Naive B cell (primary cell): ENCODE measurements at places on chromosomes 5 and 9. TPM values are rescaled to one million over a fixed set of nuclear protein-coding genes. Genes with fewer than 3 reads are reported as not detected.

GRCh38 chr5:1781726-1782384 is 17.8 kb downstream of the MRPL36 start:
- no peak overlapping the region for H3K27ac ChIP-seq
- H3K4me1 ChIP-seq: peaks cover 13% of the 10 kb centered on the region
- H3K4me3 ChIP-seq: no peak overlapping the region
- DNase-seq: no peak

GRCh38 chr9:136241542-136241941 is 4.1 kb downstream of the QSOX2 start:
- H3K4me1 ChIP-seq: peaks cover 75% of the 10 kb centered on the region
- peaks cover 5% of the 10 kb centered on the region for H3K36me3 ChIP-seq
- DNase-seq: no peak

DNA sequence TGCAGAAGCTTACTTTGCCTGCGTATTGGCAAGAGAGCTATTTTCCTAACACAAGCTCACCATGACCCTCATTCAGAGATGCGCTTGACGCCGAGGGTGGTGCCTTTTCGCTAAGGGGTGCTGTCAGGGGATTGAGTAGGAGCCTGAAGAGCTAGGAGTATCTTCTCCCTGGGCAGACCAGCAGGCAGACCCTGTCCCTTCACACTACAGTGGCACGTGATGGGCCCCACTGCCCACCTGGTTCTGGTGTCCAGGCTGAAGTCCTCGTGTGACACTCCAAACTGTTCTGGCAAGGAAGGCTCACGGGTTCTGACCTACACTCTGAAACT is 198.3 kb downstream of the AUH start:
- peak overlapping the region; percentile 83 for H3K4me3 ChIP-seq
- no peaks in the 10 kb centered on the region for H3K27me3 ChIP-seq
- peaks cover 34% of the 10 kb centered on the region for H3K4me1 ChIP-seq
- H3K36me3 ChIP-seq: no peaks in the 10 kb centered on the region

GRCh38 chr5:36877667-36878391 is 1.3 kb downstream of the NIPBL start:
- peaks cover 31% of the 10 kb centered on the region for H3K4me1 ChIP-seq
- H3K27me3 ChIP-seq: no peaks in the 10 kb centered on the region
- H3K4me3 ChIP-seq: peak overlapping the region; percentile 96
- H3K27ac ChIP-seq: peak overlapping the region; percentile 92
- DNase-seq: peak; percentile 25

- no peaks in the 10 kb centered on the region for H3K4me1 ChIP-seq
- peaks cover 18% of the 10 kb centered on the region for H3K27me3 ChIP-seq
- no peak for DNase-seq
- no peaks in the 10 kb centered on the region for H3K36me3 ChIP-seq
Measured at GRCh38 chr5:146539973-146540372, 24.0 kb upstream of the GPR151 start.

The STK32A gene
- not detected for polyA plus RNA-seq

The SLC6A19 gene
- polyA plus RNA-seq: not detected

The PTGS1 gene
- polyA plus RNA-seq: 23.1 TPM
